Stimulated activated CD4-positive, alpha-beta T cell treated with anti-CD3 and anti-CD28 coated beads, Interleukin-1b, Interleukin-23, amount 100 ng/mL, for 24 hours (primary cell): ENCODE measurements at places on chromosomes 6 and 20.

DNA sequence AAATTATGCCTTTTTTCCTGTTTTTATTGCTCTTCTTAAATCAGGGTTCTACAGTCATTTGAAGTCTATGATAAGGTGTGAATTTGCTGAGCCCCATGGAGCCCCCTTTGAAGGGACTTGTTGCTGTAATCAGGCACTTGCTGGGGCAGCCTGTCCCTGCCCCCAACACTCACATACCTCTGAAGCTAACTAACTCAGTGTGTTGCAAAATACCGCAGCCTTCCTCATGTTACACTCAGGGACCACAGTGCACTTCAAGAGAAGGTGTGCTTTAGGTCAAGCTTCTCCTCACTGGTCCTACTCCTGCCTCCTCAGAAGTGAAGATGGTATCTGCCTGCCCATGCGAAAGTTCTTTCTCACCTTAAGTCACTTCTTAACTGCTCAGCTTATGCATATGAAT, 66.1 kb upstream of the GLP1R start:
- DNase-seq: no peak

DNA sequence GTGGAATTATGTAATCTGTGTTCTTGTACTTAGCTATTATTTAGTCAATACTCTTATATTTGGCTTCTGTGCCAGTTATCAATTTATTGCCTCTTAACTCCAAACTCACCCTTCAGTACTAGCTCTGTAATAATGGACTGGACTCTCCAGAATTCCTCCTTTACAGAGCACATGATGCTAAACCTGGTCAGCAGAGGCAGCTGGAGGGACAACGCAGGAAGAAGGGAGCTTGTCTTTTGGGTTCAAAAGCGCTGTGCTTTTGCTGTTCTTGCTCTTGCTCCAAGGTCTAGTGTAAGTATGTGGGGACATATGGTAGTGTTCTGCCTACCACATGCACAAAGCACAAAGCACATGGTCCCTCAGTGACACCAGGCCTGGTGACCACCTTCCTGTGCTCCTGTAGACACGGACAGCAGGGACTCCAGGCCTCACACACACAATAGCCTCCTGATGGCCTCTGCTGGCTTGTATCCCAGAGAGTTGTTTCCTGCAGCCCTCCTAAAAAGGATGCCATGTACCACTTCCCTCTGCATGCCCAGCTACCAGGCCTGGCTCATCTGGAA, 46.1 kb downstream of the CHD6 start:
- DNase-seq: no peak

DNA sequence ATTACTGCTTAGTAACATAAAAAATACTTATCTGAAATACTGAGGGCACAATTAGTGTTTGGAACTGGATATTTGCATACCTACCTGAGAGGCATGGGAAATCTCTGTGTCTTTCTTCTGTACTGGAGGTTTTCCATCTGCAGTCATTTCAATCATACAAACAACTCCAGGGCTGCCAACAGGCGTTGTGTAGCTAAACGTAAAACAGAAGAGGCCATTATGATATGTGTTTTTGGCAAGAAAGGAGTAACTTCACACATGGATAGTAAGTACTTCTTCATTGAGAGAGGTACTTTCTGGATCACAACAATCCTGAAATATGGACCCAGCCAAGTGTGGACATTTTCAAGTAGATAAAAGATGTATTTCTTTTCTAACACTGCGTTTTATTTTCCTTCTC, 363.4 kb downstream of the PHF3 start:
- no peak for DNase-seq

GRCh38 chr6:27176523-27177484, 70.7 kb upstream of the PRSS16 start:
- peak; percentile 62 for DNase-seq

- no peak for DNase-seq
Observed at GRCh38 chr6:22150368-22151035, 146.3 kb downstream of the PRL start.

DNA sequence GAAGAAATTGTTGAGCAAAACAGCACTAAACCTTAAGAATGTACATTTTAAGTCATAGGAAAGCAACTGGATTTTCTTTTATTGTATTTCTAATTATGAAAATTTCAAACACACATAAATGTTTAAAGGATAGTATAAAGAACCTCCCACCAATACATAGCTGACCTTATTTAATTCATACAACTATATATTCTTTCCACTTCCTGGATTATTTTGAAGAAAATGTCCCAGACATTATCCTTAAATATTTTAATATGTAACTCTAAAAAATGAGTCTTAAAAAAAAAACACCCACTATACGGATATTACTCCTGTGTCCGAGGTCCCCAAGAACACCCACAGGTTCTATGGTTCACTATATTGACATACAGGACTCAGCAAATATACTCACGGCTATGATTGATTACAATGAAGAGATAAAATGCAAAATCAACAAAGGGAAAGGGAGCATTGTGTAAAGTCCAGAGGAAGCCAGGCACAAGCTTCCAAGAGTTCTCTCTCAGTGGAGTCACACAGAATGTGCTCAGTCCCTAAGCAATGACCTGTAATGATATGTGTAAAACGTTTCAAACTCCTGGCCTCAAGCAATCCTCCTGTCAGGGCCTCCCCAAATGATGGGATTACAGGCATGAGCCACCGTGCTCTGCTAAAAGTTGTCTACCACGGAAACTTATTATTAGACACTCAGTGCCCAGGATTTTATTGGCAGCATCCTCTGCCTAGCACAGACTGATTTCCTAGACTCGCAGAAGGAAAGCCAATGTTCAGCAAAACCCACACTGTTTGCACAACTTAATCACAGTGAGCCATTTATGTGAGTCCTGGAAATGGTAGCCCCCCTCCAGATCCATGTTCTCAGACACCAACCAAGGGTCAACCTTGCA, 23.2 kb downstream of the GLYATL3 start:
- no peak for DNase-seq

- no peak for DNase-seq
Observed at GRCh38 chr6:5335020-5335419, 73.7 kb downstream of the FARS2 start.

- no peak for DNase-seq
Observed at GRCh38 chr20:24108581-24108980, 120.0 kb upstream of the GGTLC1 start.

DNA sequence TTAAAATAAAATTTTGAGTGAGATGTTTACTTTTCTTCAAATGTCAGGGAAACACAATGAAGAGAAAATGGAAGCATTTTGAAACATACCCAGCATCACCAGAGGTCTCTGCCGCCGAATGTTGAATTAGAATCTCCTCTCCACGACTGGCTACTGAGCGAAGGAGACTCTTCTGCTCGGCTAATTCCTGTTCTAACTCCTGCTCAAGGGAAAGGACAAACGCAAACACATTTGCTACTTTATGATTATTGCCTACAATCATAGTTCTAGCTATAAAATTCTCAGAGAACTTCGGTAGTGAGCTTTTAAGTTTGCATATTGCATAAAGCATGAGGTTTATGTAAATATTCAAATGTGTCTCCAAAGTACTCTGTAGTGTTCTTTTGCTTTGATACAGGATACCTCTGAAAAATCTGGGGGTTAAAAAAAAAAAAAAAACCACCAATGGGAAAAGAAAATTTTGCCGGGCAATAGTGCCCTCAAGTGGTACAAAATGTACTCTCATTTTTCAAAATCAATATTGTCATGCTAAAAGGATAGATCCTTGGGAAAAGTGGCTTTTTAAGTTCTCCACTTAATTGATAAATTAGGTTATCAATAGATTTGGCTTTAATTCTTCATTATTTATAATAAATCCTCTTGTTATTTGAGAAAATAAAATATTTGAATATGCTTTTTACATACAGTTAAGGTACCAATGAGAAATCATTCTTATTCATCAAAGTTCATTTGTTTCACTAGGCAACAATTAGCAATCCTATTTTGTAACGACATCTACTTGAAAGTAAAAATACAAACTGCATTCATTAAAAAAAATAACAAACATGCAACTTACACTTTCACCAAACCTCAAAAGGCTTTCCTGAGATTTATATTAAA, 369.0 kb downstream of the SYNE1 start:
- peak; percentile 5 for DNase-seq

GRCh38 chr20:7155282-7155681, 387.8 kb downstream of the BMP2 start:
- no peak for DNase-seq

- no peak for DNase-seq
Observed at GRCh38 chr6:96016334-96017069, 728 bp downstream of the FUT9 start.

- DNase-seq: no peak
Observed at GRCh38 chr6:44897316-44897715, 430.8 kb upstream of the RUNX2 start.

GRCh38 chr6:45816674-45817297, 198.9 kb downstream of the CLIC5 start:
- DNase-seq: no peak

DNA sequence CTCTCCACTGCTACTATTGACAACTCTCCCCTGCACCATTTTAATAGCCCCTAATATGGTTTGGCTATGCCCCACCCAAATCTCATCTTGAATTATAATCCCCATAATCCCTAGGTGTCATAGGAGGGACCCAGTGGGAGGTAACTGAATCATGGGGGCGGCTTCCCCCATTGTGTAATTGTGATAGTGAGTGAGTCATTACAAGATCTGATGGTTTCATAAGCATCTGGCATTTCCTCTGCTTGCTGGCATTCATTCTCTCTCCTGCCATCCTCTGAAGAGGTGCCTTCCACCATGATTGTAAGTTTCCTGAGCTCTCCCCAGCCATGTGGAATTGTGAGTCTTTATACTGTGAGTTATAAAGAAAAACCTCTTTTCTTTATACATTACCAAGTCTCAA, 74.1 kb upstream of the TCF21 start:
- peak; percentile 2 for DNase-seq

- DNase-seq: no peak
Observed at GRCh38 chr6:24788031-24788665, 10.6 kb downstream of the ARMH2 start.

- DNase-seq: no peak
Observed at GRCh38 chr20:24742989-24743388, 206.1 kb upstream of the CST7 start.

DNA sequence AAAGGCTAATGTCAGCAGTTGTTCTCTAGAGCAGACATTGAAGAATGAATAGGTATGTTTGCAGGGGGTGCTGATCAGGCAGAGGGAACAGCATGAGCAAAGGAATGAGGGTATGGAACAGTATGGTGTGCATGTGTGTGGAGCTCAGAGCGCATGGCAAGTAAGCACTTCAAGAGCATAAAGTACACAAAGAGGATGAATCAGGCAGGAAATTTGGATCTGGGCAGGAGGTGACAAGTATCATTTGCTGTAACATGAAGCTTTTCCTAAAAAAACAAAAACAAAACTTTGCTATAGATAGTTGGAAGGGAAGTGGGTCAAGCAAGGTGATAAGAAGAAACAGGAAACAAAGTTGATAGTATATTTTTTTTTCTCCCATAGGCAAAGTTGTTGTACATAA, 746.8 kb downstream of the HDGFL1 start:
- DNase-seq: no peak
